NCI-H226 (cell line): ENCODE measurements at places on chromosomes 7 and 10.
A peak's percentile ranks its signal among the peaks of the same experiment; 100 is the strongest.

GRCh38 chr10:44186821-44187220 is 198.1 kb downstream of the CXCL12 start:
- DNase-seq: no peak

GRCh38 chr7:94698275-94698674 is 42.3 kb upstream of the SGCE start:
- DNase-seq: peak; percentile 58

- DNase-seq: no peak
These were observed 59.9 kb upstream of the INPP5A start for GRCh38 chr10:132477398-132478340.

DNA sequence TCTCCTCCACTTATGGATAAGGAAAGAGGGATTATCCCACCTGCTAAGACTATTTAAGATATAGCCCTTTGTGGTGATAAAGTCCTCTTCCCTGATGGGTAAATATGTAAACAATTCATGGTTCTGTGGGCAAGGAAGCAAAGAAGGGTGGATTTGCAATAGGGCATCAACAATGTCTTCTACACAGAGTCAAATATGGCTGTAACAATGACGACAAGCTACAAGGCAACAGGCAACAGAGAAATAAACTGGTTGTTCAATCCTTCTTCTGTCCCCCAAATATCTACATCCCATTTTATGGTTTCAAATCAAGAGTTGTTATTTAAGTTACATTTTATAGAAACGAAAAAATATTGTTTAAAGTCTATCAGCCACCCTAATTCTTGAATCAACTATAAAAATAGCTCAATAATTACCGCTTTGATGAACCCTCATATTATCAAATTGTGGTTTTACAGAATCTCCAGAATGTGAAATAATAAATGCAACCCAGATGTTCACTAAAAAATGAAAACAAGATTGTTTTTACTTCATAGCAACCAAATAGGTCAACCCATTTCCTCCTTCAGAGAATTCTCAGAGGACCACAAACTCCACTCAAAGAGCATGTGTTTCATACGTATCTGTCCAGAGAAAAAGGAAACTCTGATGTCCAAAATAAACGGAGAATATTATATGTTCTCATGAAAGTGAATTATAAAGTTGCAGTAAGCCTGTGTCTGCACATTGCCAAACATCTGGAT is 13.8 kb downstream of the CYTH3 start:
- no peak for DNase-seq

DNA sequence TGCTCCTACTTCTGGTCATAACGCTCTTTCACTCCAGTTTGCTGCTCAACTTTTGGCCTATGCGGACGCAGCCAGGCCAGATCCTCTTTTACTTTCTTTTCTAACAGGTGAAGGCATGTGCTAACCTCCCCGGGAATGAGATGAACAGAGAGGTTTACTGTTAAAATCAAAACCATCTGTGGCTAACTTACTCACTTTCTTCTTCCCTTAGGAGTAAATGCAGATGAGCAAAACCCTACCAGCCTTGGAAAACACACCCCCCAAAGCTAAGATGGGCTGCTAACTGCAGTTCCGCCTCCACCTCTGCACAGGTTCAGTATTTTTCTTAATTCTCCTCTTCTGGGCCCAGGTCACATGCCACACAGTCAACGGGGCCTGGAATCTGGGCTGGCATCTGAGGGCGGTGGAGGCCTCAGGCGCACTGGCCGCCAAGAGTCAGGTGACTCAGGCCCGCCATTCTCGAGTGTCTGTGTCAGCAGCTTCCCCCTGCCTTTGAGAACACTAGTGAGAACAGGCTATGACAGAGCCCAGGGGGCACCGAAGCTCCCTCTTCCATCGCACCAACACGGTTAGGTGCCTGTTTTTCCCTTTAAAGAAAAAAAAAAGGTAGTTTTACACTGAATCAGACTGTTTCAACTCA is 11.1 kb downstream of the FAM53B start:
- no peak for DNase-seq

- no peak for DNase-seq
These were observed 580.1 kb downstream of the GRID1 start for GRCh38 chr10:85786401-85786899.

- no peak for DNase-seq
These were observed 26.7 kb downstream of the TSPAN14 start for GRCh38 chr10:80480852-80481251.

- DNase-seq: no peak
These were observed 232.4 kb downstream of the AHR start for GRCh38 chr7:17530741-17531421.

- DNase-seq: no peak
These were observed 75.8 kb downstream of the PRR15 start for GRCh38 chr7:29639386-29639785.

GRCh38 chr7:17466216-17466615 is 167.8 kb downstream of the AHR start:
- DNase-seq: no peak

- no peak for DNase-seq
These were observed 10.0 kb downstream of the SLC25A28 start for GRCh38 chr10:99610221-99610620.

DNA sequence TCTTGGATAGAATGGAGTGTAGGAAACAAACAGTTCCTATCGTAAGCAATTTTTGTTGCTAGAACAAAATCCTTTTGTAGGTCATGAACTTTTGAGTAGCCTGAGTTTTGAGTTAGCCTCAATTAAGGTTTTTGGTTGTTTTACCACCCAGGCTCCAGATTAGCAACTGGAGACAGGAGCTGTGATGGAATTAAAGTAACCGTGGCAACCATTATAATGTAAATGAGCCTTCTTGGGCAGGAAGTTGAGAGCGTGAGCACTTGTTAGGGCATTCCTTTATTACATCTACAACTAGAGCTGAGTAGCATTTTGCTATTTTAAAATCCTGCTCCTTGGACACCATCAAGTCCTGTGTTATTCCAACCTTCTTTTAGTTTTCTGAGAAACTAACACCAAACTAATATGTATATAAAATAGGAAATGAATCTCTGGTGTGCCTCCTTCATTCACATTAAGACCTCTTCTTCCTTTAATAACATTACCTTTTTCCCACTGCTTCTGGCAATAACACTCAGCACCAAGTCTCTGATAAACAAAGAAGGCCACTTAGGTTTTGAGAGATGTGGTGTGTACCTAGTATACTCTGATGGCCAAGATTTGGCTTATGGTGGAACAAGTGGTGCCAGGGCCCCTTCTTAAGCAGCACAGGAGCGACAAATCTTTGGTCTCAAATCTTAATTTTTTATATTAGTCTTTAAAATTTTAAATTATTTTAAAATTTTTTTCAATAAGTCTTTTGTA is 34.0 kb downstream of the AHCYL2 start:
- DNase-seq: no peak

DNA sequence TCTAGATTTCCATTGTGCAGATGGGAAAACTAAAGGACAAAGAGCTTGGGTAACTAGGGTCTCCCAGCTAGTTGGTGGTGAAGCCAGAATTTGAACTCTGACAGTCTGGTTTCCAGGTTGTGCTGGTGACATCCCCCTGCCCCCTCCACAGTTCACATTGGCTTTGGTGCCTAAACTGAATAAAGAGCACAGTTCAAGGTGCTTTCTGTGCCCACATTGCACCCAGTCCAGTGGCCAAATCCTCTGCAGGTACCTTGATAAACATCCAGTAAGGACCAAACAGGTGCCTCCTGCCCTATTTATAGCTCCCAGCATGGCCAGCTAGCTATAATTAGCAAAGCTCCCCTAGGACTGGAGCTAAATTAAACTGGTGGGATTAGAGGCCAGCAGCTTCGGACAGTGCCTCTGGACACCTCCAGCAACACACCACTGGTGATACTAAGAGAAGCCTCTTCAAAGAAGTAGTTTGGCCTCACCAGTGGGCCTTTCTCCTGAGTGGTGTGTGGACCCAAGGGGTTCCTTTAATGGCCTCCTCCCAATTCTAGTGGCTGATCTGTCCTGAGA is 59.9 kb downstream of the KCNMA1 start:
- no peak for DNase-seq

DNA sequence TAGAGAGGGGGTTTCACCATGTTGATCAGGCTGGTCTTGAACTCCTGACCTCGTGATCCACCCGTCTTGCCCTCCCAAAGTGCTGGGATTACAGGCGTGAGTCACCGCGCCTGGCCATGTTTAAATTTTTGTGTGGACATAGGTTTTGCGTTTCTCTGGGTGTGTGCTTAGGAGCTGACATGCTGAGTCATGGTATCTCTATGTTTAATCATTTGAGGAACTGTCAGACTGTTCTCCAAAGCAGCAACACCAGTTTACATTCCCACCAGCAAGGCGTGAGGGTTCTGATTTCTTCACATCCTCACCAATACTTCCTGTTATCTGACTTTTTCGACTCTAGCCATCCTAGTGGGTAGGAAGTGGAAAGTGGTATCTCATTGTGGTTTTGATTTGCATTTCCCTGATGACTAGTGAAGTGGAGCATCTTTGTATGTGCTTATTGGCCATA is 153.7 kb downstream of the DNAJB6 start:
- peak; percentile 98 for DNase-seq

- no peak for DNase-seq
These were observed 21.8 kb upstream of the DUSP5 start for GRCh38 chr10:110475722-110476515.

GRCh38 chr7:44213206-44213876 is 12.6 kb downstream of the YKT6 start:
- no peak for DNase-seq

- DNase-seq: no peak
These were observed 134.1 kb downstream of the ADCYAP1R1 start for GRCh38 chr7:31186202-31186601.

GRCh38 chr10:115706488-115707076 is 566.4 kb downstream of the GFRA1 start:
- DNase-seq: no peak

GRCh38 chr10:5460468-5461202 is 38.7 kb downstream of the CALML5 start:
- no peak for DNase-seq

DNA sequence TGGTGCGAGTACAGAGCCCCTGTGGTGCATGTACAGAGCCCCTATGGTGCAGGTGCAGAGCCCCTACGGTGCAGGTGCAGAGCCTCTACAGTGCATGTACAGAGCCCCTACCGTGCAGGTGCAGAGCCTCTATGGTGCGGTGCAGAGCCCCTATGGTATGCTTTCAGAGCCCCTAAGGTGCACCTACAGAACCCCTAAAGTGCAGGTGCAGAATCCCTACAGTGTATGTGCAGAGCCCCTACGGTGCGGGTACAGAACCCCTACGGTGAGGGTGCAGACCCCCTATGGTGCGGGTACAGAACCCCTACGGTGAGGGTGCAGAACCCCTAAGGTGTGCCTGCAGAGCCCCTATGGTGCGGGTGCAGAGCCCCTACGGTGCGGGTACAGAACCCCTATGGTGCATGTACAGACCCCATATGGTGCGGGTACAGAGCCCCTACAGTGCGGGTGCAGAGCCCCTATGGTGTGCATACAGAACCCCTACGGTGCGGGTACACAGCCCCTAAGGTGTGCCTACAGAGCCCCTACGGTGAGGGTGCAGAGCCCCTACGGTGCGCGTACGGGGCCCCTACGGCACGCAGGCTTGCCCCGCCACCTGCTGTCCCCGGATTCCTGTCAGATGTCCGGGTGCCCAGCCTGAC is 53.5 kb downstream of the MGMT start:
- DNase-seq: no peak

GRCh38 chr7:102424129-102424551 is 9.2 kb upstream of the ORAI2 start:
- DNase-seq: no peak

GRCh38 chr7:6274743-6275142 is 2.3 kb upstream of the CYTH3 start:
- no peak for DNase-seq

DNA sequence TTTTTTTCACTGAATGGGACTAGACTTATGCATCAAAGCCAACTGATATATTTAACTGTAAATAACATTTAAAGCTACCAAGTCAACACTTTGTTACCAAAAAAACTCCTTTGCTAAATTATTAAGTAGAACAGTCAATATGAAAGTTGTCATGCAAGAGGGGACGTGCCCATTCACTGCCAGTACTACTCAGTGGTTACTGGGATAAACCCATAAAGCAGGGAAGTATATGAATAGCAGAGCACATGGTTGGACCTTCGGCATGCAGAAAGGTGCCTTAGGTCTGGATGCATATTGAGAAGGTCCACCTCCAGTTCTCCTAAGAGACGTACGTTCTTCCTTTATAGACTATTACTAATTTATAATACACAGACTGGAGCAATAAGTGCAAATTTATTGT is 120.1 kb downstream of the SVOPL start:
- DNase-seq: no peak

- no peak for DNase-seq
These were observed 13.1 kb downstream of the RSU1 start for GRCh38 chr10:16804123-16804522.

- DNase-seq: no peak
These were observed 572.3 kb downstream of the TCERG1L start for GRCh38 chr10:130739016-130739756.

DNA sequence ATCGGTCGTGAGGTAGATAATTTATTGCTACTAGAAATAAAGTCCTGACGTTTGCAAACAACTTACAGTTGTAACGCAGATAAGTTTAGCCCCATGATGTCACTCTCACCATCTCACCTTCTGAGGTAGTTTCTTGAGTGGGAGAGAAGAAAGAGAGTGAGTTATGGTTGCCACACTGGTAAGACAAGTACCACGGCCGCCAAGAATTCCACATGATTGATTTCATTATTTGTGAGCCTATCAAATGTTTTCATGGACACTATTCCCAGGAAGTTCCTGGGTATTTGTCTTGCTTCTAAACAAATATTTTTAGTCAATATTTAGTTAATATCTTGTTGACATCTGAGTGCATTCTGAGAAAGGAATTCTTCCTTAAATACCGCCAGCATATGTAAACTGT is 339.4 kb upstream of the KIAA1217 start:
- no peak for DNase-seq
